ENCODE measurements at places on chromosomes 12 and 14.

DNA sequence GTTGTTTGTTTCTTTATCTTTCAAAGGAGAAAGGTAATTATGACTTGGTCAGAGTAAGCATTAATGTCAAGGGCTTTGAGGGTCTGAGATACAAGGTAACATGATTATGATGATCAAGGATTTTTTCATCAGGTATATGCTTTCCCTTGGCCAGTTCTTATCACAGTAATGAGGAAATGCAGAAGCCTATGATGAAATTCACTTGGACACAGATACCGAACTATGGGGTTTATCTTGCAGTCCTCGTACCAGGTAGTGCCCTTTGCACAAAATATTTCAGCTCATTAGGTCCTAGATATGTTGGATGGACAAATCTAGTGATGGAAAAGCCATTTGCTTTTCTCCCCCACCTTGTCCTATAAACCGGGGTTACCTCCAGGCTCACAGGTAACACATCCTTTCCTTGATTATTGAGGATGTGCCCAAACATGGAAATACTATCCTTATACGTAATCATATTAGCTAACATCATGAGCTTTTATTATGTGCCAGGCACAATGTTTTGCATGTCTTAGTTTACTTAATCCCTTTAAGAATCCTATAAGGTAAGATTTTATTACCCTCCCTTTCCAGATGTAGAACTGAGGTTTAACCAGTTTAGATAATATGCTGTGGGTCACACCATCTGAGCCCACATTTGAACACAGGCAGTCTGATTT, 7.0 kb upstream of the RASSF3 start:
- no peak for DNase-seq

GRCh38 chr12:79911889-79912656, 22.8 kb downstream of the PPP1R12A start:
- no peak for DNase-seq

- no peak for DNase-seq
Measured at GRCh38 chr12:52427083-52427482, 7.1 kb downstream of the KRT75 start.

- no peak for DNase-seq
Measured at GRCh38 chr14:68439676-68440075, 353.2 kb downstream of the ZFP36L1 start.

DNA sequence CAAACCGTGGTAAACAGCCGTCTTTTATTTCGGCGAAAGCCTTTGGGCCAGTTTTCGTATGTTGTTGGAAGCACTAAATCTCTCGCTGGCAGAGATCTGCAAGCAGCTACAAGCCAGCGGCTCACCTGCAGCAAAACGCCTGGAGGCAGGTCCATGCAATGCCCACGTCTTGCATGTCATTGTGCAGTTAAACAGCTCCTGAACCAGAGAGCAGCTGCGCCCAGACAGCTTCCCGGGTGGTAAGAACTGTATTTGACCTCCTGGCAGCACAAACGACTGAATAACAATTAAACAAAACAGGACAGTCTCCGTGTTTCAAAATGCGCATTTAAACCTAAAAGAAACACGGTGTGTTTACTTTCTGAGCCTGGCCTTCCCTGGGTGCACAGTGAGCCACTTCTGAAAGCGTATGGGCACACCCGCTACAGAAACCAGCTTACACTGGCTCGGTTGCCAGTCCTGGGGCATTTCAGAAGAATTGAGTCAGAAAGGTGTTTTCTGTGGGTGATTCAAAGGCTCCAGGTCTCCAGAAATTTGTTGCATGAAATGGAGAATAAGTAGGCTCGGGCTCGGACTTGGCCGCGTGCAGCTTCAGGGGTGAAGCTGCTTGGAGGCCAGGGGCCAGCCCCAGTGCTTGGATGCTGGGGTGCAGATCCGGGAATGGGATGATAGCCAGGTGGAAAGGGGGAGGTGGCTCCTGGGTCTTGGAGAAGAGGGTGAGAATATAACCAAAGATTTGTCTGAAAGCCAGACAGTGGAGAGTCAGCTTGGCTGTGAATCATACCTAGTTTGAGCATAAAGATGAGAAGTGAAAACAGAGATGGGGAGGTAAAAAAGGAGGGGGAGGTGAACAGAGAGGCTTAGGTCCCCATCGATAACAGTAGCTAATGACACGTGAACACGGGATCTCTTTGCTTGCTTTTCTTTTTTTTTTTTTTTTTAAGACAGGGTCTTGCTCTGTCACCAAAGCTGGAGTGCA, 24.9 kb upstream of the FZD10 start:
- DNase-seq: no peak

DNA sequence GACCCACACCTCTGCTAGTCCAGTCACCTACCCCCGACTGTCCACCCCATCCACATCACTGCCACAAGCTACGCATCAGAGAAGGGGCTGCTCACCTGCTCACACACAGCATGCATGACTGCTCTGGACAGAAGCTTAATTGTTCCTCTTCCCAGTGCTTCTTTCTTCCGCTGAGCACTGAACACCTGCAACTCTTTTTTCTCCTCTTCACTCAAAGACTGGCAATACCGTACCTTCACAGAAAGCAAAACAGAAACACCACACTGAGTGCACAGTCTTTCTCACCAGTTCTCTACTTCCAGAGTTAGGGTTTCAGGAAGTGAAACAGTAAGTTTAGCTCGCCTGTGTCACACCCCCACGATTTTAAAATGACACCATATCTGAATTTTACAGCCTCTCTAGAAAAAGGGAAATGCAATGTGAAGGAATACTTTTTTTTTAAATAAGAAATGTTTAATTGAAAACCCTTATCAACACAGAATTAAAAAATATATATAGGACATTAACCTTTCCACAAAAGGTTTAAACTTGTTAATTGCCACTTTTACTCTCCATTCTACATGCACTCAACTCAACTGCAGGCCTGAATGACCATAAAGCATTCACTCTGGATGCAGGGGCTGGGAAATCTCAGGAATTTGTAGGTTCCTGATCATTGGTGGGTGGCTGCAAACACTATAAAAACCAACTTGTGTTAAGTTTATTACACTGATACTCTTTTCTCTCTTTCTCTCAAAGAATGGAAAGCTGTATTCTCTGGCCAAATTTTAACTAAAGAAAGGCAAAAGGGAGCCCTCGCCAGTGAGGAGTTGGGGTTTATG, 120.0 kb downstream of the PRICKLE1 start:
- DNase-seq: no peak

- DNase-seq: no peak
Measured at GRCh38 chr12:78376257-78376656, 488.3 kb upstream of the SYT1 start.

- DNase-seq: no peak
Measured at GRCh38 chr14:103007555-103007954, 49.8 kb downstream of the CDC42BPB start.

DNA sequence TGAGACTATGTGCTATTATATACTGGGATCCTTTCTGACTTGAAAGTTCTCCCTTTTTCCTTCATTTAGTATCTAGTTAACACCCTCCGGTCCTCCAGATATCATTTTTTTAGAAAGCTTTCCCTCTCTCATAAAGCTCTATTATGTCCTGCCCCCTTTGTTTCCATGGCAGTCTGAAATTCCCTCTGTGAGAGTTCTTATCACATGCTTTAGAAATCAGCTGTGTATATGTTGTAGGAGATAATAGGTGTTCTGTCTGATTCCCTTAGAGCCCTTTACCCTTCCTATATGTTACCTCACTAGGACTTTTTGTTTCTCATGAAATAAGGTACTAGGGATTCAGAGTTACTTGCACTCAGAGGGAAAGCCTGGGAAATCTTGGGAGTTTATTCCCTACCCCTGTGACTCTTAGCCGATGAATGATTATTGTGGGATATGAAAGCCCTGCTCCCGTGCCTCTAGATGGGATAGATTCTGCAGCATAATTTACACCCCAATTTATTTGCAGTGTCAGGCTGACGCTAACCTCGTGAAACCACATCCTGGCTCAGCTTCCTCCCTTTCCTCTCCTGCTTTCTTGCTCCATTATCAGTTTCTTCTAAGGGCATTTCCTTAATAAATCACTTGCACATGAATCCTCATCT, 448.4 kb downstream of the MDGA2 start:
- no peak for DNase-seq

DNA sequence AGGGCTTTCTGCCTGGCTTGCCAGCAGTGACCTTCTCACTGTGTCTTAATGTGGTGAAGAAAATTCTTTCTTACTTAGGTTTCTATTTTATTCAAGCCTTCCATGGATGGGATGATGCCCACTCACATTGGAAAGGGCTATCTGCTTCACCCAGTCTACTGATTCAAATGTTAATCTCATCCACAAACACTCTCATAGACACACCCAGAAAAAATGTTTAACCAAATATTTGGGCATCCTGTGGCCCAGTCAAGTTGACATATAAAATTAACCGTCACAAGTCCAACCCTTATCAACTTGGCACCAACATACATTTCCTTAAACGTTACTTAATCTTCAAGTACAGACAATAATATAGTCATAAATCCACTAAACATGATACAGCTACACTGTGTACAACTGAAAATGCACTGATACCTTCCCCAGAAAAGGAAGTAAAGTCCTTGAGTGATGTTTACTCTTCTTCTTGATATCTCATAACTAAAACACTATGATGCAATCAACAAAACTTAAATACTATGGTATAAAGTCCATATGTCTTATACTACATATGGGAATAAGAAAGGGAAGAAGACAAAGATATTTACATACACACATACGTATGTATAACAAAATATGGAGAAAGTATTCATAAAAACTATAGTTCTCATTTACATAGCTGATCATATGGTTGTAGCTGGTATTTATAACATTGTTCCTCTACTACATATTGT, 394.7 kb upstream of the NOVA1 start:
- no peak for DNase-seq

DNA sequence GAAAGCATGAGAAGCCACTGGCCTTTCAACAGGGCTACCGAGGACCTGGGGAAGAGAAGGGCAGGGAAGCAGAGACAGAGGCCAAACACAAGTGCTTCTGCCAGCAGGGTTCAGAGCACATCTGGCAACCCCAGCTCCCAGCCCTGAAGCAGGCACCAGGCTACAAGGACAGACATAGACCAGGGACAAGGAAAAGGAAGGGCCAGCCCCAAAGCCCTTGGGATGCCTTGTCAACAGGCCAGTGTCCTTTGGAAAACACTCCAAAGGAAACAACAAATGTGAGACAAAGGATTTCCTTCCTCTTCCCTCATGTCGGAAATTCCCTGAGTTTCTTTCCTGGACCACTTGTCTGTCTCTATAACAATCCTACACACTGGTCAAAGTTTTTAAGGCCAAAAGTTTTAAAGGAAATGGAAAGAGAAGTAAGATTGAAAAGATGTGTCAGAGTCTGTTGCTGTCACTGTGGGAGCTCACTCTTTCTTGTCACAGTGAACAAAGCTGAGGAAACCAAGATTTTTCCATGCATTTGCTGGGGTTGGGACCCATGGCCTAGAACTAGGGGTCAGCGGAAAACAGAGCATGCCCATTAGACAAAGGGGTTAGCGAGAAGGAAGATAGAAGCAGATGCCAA, 59.4 kb downstream of the TTC9 start:
- DNase-seq: no peak

DNA sequence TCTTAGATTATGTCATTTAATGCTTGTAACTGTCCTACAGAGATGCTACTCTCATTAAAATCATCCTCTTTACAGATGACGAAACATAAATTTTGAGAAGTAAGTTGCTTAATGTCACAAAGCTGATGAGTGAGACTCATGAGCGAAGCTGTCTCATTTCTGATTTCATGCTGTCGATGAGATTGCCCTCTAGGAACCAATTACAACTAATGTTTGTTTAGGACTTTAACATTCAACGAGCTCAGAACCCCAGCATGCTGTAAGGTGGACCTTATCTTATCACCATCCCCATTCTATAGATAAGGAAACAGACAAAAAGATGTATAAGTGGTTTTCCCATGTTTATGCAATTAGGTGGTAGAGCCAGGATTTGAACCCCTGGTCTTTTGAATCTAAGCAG, 23.1 kb downstream of the BHLHE41 start:
- no peak for DNase-seq

GRCh38 chr12:50162230-50162629, 4.9 kb downstream of the CERS5 start:
- DNase-seq: no peak

- no peak for DNase-seq
Measured at GRCh38 chr12:28248555-28249145, 58.4 kb downstream of the CCDC91 start.

- DNase-seq: no peak
Measured at GRCh38 chr12:132998741-132999140, 12.6 kb downstream of the ZNF26 start.

DNA sequence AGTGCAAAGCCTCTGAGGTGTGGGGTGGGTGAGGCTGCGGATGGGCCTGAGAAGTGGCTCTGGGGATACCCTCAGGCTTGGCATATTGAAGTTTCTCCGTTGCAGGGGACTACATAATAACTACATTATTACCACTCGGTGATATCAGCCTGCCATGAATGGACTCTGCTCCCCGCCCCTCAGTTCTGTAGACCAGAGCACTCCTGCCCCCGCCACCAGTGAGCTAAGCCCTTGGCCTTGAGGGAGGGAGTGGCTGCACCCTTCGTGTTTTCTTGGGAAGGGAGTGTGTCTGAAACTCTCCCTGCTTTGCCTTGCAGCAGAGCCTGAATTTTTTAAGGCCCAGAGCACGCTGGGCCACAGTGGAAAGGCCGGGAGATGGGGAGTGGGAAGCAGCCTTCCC, 1.7 kb downstream of the ORAI1 start:
- DNase-seq: no peak

GRCh38 chr14:20455355-20456300, 602 bp downstream of the APEX1 start:
- DNase-seq: no peak

GRCh38 chr14:100159865-100160533, 554 bp upstream of the DEGS2 start:
- no peak for DNase-seq

- DNase-seq: no peak
Measured at GRCh38 chr12:23083267-23083666, 458.3 kb downstream of the ETNK1 start.

DNA sequence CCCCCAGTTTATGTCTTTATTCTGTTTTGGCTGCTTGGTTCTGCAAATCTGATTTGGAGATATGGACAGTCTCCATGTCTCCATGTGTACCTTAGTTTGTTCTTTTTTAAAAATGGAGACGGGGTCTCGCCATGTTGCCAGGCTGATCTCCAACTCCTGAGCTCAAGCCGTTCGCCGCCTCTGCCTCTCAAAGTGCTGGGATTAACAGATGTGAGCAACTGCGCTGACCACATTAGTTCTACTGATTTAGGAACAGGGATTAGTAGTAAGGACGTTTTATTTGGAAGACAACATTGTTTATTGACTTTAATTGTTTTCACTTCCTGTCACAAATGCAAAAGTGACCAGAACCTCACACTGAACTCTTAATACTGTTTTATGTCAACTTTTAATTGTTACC, 14.7 kb downstream of the AEBP2 start:
- no peak for DNase-seq

GRCh38 chr12:94930216-94930654, 73.3 kb downstream of the NDUFA12 start:
- no peak for DNase-seq

DNA sequence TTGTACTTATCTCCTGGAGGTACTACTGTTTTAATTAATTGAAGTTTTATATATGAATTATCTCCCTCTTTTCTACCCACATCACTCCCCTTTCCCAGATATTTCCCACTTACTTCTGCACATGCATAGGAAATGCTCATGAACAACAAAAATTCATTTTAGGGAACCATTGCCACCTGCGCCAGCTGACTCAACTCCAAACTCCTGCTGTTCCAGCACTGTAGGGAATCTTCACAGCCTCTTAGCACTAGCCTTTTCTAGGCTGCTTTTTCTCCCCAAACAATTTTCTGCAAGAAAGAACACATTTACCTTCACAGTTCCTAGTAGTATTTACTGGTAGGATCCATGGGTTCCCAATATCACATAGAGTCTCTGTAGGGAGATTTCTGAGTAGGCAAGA, 268.4 kb downstream of the LRFN5 start:
- no peak for DNase-seq

Measured in CMK (cell line).